ENCODE measurements at places on chromosomes 5 and 9. TPM values are rescaled to one million over a fixed set of nuclear protein-coding genes. Genes with fewer than 3 reads are reported as not detected.

PDCD1LG2 gene
- 1.0 TPM for total RNA-seq

DNA sequence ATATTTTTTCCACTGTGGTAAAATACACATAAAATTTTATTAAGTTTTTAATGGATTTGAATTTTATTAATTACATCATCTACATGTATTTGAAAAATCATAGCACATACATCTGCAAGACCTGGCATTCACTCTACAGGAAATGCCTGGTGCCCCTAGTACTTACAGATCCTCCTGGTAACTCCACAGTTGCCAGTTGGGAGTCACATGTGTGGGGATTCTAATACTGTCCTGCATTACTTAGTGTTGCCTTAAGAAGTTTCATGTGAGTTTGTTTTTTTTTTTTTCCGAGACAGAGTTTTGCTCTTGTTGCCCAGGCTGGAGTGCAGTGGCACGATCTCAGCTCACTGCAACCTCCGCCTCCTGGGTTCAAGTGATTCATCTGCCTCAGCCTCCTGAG is 18.1 kb downstream of the KDM3B start:
- no peak overlapping the region for H3K27ac ChIP-seq
- DNase-seq, result no peak
- no peaks in the 10 kb centered on the region for H3K27me3 ChIP-seq
- H3K4me3 ChIP-seq, result no peak overlapping the region
- peaks cover 28% of the 10 kb centered on the region for H3K36me3 ChIP-seq

DNA sequence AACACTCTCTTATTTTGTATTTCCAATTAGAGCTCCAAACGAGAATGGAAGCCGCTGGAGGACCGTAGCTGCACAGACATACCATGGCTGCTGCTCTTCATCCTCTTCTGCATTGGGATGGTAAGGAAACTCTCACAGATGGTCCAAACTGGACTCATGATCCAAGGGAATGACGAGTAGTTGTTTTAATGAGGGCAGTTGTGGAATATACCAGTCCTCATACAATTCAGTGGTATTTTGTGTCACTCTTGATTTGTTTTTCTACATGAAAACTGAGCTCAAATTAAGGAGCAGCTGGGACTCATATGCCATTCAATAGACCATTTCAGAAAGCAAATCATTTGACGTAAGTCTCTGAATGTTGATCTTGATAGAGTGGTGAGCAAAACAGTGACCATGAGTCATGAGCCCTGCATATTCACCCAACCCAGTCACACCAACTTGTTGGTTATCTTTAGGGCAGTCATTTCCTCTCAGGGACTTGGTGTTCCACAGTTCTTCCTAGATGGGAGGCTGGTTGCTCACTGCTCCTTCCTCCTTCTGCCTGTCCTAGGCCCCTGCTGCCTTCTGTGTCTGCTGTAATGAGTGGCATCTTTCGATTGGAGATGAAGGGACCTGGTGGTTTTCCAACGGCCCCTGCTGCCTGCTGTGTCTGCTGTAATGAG is 54.9 kb downstream of the SLC44A1 start:
- H3K4me3 ChIP-seq, result no peak overlapping the region
- peaks cover 32% of the 10 kb centered on the region for H3K4me1 ChIP-seq
- peak overlapping the region; percentile 54 for H3K27ac ChIP-seq
- peaks cover 16% of the 10 kb centered on the region for H3K36me3 ChIP-seq

GRCh38 chr5:14678773-14679334 is 14.3 kb downstream of the OTULIN start:
- H3K36me3 ChIP-seq, result peaks cover 47% of the 10 kb centered on the region
- H3K4me3 ChIP-seq, result no peak overlapping the region
- peaks cover 35% of the 10 kb centered on the region for H3K4me1 ChIP-seq

DNA sequence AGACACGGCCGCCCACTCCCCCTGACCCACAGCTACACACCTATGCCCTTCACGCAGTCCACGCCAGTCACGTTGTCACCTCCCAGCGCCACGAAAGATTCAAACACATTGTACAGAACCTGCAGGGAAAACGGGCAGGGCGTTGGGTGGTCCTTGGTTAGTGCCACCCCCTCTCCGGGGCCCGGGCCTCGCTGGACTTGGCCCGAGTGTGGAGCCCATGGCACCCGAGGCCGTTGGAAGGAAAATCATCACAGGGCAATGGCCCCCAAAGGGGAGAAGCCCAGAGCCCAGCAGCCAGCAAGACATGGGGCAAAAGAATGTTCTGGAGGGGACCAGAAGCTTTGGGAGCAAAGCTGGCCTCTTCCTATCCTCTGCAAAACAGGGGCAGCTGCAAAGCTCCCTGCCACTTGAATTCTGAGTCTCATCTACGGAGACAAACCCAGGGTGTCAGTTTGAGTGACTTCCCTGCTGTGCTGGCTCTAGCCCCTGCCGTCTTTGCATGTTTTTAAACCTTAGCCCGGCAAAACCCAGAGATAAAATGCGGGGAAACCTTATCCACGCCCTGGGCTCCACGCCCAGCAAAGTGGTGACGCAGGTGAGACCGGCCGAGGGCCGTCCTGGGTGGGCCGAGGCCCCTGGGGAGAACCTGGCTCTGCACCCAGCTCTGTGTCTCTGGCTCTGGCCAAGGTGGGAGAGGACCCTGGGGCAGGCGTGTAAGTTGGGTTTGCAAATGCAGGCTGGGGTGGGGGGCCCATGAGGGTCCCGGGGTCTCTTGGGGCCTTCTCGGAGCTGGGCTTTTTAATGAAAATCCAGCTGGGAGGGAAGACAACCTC is 38.9 kb downstream of the SLC9A3 start:
- no peak overlapping the region for H3K27ac ChIP-seq
- no peaks in the 10 kb centered on the region for H3K36me3 ChIP-seq
- peaks cover 12% of the 10 kb centered on the region for H3K4me1 ChIP-seq
- no peak overlapping the region for H3K4me3 ChIP-seq

NSG2 gene
- total RNA-seq, result not detected

DNA sequence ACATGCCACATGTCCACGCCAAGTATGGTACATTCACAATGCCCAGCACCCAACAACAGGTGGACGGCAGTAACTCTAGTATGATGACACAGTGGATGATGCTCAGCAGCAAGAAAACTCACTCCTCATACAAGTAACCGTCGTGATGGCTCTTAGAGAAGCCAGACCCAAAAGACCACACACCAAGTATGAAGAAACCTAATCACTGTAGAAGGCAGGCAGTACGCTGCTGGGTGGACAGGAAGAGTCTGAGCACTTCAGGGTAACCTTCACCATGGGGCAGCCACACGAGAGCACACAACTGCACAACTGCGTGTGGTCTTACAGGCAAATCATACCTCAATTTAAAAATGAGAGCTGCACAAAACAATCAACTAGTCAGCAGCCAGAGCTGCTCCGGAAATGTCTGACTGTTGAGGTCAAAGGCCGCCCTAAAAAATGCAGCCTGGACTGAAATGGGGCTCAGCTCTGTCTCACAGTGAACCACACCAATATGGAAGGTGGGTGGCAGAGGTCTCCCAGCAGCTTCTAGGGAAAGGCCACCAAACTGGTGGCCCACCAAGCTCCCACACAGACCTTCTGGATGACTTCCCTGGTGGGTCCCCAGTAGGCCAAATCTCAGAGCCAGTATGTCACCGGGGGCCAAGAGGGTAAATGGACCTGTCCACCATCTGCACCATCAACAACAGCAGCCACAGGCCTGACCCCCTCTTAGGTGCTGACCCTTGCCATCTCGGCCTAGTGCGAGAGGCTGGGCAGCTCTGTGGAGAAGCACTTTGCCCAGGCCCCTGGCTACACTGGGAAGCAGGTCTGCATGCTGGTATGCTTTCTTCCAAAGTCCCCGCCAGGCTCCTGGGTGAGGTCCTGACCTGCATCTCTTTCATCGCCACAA is 17.8 kb downstream of the BICD2 start:
- H3K4me3 ChIP-seq, result no peak overlapping the region
- H3K27ac ChIP-seq, result peak overlapping the region; percentile 77
- peaks cover 68% of the 10 kb centered on the region for H3K4me1 ChIP-seq
- no peaks in the 10 kb centered on the region for H3K27me3 ChIP-seq

ENHO gene
- total RNA-seq, result 3.5 TPM

ADGRD2 gene
- total RNA-seq, result 0.31 TPM

TRPM3 gene
- total RNA-seq, result 0.13 TPM

GGTA1 gene
- total RNA-seq, result 6.6 TPM

FAM169A gene
- 3.1 TPM for total RNA-seq

RIC1 gene
- total RNA-seq, result 41.4 TPM

GRCh38 chr5:140255460-140256157 is 47.3 kb downstream of the PFDN1 start:
- H3K4me3 ChIP-seq, result no peak overlapping the region
- peaks cover 33% of the 10 kb centered on the region for H3K4me1 ChIP-seq
- no peaks in the 10 kb centered on the region for H3K27me3 ChIP-seq
- H3K36me3 ChIP-seq, result peaks cover 5% of the 10 kb centered on the region
- DNase-seq, result no peak

GRCh38 chr5:100496296-100496695 is 38.9 kb upstream of the FAM174A start:
- no peak for DNase-seq
- no peaks in the 10 kb centered on the region for H3K27me3 ChIP-seq
- no peaks in the 10 kb centered on the region for H3K4me1 ChIP-seq
- H3K36me3 ChIP-seq, result no peaks in the 10 kb centered on the region
- no peak overlapping the region for H3K4me3 ChIP-seq

PCDHGA7 gene
- total RNA-seq, result 3.8 TPM

GRCh38 chr9:120110520-120110919 is 469.4 kb downstream of the CDK5RAP2 start:
- H3K27me3 ChIP-seq, result no peaks in the 10 kb centered on the region
- no peak overlapping the region for H3K4me3 ChIP-seq
- no peaks in the 10 kb centered on the region for H3K4me1 ChIP-seq
- no peak overlapping the region for H3K27ac ChIP-seq
- no peak for DNase-seq

- H3K36me3 ChIP-seq, result peaks cover 2% of the 10 kb centered on the region
- no peak for DNase-seq
- peaks cover 28% of the 10 kb centered on the region for H3K4me1 ChIP-seq
- no peaks in the 10 kb centered on the region for H3K27me3 ChIP-seq
- H3K4me3 ChIP-seq, result no peak overlapping the region
- no peak overlapping the region for H3K27ac ChIP-seq
Measured at GRCh38 chr5:32583582-32584232, 1.6 kb upstream of the SUB1 start.

- H3K4me3 ChIP-seq, result no peak overlapping the region
- peak overlapping the region; percentile 31 for H3K27ac ChIP-seq
- DNase-seq, result no peak
- no peaks in the 10 kb centered on the region for H3K36me3 ChIP-seq
- peaks cover 14% of the 10 kb centered on the region for H3K4me1 ChIP-seq
Measured at GRCh38 chr9:34686732-34687131, 4.3 kb downstream of the CCL19 start.

HTR1A gene
- total RNA-seq, result not detected

SV2C gene
- not detected for total RNA-seq

- H3K4me3 ChIP-seq, result peak overlapping the region; percentile 63
- DNase-seq, result no peak
- H3K27ac ChIP-seq, result no peak overlapping the region
- no peaks in the 10 kb centered on the region for H3K36me3 ChIP-seq
- no peaks in the 10 kb centered on the region for H3K27me3 ChIP-seq
Measured at GRCh38 chr5:43514025-43514424, 923 bp downstream of the C5orf34 start.

GRCh38 chr9:125746774-125747052 is 460 bp upstream of the PBX3 start:
- peaks cover 33% of the 10 kb centered on the region for H3K4me1 ChIP-seq
- peak overlapping the region; percentile 98 for H3K4me3 ChIP-seq
- H3K27ac ChIP-seq, result peak overlapping the region; percentile 92
- H3K36me3 ChIP-seq, result no peaks in the 10 kb centered on the region
- no peaks in the 10 kb centered on the region for H3K27me3 ChIP-seq

DNA sequence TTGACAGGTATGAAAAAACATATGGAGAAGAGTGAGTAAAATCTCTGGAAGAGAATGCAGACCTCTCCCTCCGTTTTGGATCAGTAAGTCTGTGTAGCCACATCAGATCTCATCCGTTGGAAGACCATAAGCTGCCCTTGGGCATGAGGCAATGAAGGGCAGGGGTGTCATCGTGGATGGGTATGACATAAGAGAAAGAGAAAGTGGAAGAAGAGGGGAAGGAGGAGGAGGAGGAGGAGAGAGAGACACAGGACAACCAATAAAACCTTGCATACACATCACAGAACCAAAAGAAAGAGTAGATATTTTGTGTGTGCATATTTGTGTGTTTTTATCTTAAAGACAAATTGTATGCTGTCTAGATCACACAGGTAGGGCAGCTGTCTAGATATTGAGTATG is 50.7 kb downstream of the PRRC1 start:
- H3K27ac ChIP-seq, result no peak overlapping the region
- no peaks in the 10 kb centered on the region for H3K4me1 ChIP-seq
- H3K27me3 ChIP-seq, result peaks cover 5% of the 10 kb centered on the region
- DNase-seq, result no peak
- no peaks in the 10 kb centered on the region for H3K36me3 ChIP-seq
- H3K4me3 ChIP-seq, result no peak overlapping the region

DNA sequence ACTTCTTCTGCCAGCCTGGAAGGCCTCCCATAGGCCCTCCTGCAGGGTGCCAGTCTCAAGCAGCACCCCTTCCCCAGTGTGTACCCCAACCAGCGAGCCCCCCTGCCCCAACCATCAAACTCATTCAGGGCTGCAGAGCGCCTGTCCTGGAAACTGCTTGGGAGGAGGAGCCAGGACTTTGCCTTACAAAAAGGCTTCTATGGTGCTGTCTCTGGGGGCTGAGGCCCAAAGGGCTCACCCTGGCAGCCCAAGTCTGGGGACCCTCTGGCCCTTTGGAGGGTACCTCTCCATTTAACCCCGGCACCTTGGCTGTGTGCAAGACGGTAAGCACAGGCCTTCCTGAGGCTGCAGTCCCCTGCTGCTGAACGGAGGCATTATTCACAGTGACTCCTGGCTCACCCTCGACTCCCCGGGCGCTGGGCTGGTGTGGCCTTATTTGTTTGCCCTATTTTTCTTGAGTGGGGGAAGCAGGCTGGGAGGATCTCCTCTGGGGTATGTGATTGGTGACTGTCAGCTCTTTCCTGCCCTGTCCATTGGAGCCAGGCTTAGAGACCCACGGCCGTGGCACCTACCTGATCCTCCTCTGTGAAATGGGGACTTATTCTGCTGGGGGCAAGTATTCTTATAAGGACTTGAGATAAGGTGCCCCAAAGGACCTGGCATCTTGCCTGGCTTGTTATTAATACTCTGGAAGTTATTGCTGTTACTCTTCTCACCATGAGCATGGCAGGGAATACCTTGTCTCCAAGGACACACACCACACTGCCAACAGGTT is 5.8 kb downstream of the LMX1B start:
- H3K27me3 ChIP-seq, result peaks cover 90% of the 10 kb centered on the region
- DNase-seq, result no peak
- H3K27ac ChIP-seq, result peak overlapping the region; percentile 42
- H3K36me3 ChIP-seq, result no peaks in the 10 kb centered on the region
- H3K4me3 ChIP-seq, result no peak overlapping the region

- no peaks in the 10 kb centered on the region for H3K4me1 ChIP-seq
- no peak overlapping the region for H3K27ac ChIP-seq
- H3K36me3 ChIP-seq, result no peaks in the 10 kb centered on the region
Measured at GRCh38 chr9:71079451-71079850, 42.0 kb downstream of the TRPM3 start.

- no peaks in the 10 kb centered on the region for H3K27me3 ChIP-seq
- H3K4me3 ChIP-seq, result peak overlapping the region; percentile 55
- no peak overlapping the region for H3K27ac ChIP-seq
Measured at GRCh38 chr5:88879724-88880123, 3.3 kb downstream of the MEF2C start.

IRX2 gene
- 38.1 TPM for total RNA-seq

Data from suprapubic skin (tissue), 4 donors.